ENCODE measurements at places on chromosomes 2 and 18.

DNA sequence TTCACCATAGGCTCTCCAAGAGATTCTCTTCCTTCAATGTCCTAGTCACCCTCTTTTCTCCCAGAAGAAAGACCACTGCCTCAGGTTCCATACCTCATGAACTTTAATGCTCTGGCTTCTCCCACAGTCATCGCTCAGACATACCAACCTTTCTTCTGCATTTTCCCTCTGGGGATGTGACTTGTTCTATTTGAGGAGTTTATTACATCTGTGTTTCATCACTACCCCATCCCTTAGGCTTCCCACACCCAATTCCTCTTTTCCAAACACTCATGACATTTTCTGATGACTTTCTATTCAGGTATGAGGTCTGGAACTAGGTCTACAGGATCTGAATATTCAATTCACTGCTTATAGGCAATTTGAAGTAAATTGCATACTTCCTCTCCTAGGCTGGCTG lies 298.6 kb upstream of the MAP2 start:
- no peak for DNase-seq

GRCh38 chr2:37916512-37917082 lies 8.5 kb upstream of the RMDN2 start:
- no peak for DNase-seq

- no peak for DNase-seq
Measured at GRCh38 chr2:51812138-51812866, 780.4 kb upstream of the NRXN1 start.

DNA sequence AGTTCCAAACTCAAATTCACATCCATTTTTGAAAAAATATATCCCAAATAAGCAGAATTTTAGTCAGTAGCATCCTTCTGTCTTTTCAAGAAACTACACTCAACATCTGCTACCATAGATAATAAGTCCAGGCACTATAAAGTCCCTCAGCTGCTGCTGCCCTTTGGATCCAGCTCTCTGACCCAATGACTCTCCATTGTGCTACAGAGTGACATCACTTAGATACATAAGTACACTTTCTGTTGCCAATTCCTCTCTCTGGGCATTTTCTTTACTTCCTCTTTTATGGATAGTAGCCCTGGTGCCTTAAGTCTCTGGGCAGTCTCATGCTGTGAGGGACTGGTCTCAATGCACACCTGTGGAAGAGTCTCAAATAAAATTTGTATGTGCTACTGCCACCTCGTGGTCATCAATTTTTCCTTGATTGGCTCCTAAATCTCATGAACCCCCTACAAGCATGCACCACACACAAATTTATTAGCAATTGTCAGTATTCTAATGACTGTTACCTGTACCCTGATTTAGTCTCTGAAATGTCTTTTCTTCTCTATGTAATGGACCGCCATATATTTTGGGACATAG lies 219.2 kb downstream of the LRP1B start:
- no peak for DNase-seq

GRCh38 chr2:189474526-189474925 lies 33.3 kb downstream of the WDR75 start:
- DNase-seq = no peak

DNA sequence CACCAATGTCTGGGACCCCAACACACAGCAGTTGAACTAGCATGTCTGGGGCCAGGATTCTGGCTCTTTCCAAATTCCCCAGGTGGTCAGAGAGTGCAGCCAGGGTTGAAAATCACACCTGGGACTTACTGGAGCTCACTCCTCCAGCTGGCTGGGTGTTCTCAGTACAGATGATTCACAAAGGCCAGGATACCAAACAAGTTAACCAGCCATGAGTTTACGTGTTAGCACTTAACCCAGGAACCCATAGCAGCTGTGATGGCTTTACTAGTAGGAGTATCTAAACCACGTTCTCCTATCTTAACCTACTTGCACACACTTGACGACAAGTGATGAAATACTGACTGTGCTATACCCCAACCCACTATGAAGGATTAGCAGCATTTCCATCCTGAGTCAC lies 222.8 kb downstream of the FBXO15 start:
- no peak for DNase-seq

GRCh38 chr2:84481702-84482101 lies 22.6 kb upstream of the SUCLG1 start:
- DNase-seq = no peak

DNA sequence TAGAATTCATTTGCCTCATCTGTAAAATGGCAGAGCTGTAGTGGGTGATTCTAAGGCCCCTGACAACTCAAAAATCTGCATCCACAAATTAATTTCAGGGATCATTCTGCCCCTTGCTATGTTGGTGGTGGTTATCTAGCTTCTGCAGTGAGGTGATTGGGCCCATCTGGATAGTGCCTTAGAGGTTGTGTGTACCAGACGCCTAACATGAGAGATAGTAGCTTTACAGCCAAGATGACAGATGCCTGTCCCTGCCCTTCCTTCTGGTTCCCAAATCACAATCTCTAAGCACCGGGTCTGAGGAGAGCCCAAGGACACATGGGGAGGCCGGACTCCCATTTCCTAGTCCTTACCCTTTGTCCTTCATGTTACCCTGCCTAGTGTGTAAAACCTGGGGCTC lies 51.1 kb upstream of the TNP1 start:
- no peak for DNase-seq

- DNase-seq = no peak
Measured at GRCh38 chr18:77061946-77062517, 70.6 kb downstream of the MBP start.

Measured in SK-N-SH (cell line).